Right atrium auricular region (tissue), 2 donors: ENCODE measurements at places on chromosomes 12 and 14. TPM values are rescaled to one million over a fixed set of nuclear protein-coding genes. Genes with fewer than 3 reads are reported as not detected.

Gene SLC22A17
- total RNA-seq = 47.0 TPM

DNA sequence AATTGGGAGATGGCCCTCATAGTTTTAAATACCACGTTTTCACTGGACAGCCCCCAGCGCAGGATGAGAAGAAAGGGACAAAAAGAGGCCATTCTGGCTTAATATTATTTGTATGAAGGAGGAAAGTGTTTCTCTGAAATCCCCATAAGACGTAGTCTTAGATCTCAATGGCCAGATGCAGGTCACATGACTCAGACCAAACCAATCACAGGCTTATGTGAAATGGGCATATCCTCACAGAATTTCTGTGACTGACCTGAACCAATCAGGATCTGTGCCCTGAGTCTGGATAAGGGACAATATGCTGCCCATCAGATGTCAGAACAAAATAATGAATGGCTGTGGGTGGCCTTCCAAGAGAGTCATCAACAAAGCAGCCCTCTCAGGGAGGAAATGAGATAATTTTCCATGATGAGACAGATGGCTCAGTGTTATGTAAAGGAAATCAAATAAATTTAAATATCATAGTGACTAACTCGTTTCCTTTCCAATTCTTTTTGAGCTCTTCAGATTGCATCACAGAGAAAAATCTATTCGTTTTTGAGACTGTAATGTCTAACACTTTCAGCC is 1009.5 kb upstream of the TMEM132C start:
- H3K36me3 ChIP-seq = no peaks in the 10 kb centered on the region
- H3K4me1 ChIP-seq = no peaks in the 10 kb centered on the region
- H3K27ac ChIP-seq = no peak overlapping the region

Gene CLEC4C
- not detected for total RNA-seq

Gene TRIM9
- total RNA-seq = 1.3 TPM

DNA sequence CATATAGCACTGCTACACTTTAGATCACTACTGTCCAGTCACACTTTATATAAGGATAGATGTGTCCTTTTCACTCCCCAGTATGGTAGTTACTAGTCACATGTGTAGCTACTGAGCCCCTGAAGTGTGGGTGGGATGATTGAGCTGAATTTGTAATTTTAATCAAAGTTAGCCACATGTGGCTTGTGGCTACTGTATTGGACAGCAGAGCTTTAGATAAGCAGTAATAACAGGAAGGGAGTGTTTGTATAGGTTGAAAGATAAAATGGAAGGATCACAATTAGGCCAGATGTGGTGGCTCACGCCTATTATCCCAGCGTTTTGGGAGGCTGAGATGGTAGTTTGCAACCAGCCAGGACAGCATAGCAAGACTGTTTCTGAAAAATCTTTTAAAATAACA is 23.5 kb downstream of the NAA30 start:
- no peaks in the 10 kb centered on the region for H3K4me1 ChIP-seq
- H3K27ac ChIP-seq = no peak overlapping the region
- no peak overlapping the region for H3K4me3 ChIP-seq
- no peaks in the 10 kb centered on the region for H3K36me3 ChIP-seq
- no peak for DNase-seq

GRCh38 chr14:55084401-55085059 is 33.1 kb downstream of the MAPK1IP1L start:
- no peaks in the 10 kb centered on the region for H3K4me1 ChIP-seq
- H3K4me3 ChIP-seq = no peak overlapping the region
- DNase-seq = no peak
- H3K36me3 ChIP-seq = no peaks in the 10 kb centered on the region
- H3K27me3 ChIP-seq = no peaks in the 10 kb centered on the region

- H3K27ac ChIP-seq = peak overlapping the region; percentile 81
- peaks cover 37% of the 10 kb centered on the region for H3K4me1 ChIP-seq
- H3K27me3 ChIP-seq = no peaks in the 10 kb centered on the region
- DNase-seq = no peak
Measured at GRCh38 chr14:72793156-72793939, 100.6 kb downstream of the DPF3 start.

DNA sequence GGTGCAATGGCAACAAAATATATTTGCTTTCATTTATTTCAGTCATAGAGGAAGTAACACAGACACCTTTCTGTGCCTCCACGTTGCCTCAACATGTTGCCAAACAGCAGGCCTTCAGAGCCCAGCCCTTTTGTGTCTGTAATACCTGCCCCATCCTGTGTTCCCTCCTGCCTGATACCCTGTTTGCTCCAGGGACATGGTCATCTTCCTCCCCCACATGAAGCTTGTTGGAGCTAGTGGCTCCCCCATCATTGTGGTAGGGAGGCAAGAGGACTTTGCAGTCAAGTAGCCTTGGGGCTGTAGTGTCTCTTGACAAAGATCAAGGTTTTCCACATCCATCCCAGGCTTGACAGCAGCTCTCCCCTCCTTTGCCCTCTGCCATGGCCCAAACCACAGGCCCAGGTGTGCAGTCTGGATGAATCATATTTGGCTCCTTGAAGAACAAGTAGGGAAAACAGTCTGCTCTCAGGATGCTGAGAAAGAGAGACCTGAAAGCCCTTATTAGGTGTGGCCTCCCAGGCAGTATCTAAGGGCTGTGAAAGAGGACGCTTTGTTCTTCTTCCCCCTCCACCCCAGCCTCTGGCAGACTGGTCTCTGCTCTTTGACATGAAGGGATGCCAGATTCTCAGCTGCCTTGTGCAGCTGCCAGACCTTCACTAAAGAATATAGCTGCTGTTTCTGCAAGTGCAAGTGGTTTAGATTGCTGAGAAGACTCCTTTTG is 329.0 kb downstream of the C12orf75 start:
- no peak overlapping the region for H3K4me3 ChIP-seq
- no peak for DNase-seq
- peaks cover 29% of the 10 kb centered on the region for H3K4me1 ChIP-seq
- H3K27ac ChIP-seq = no peak overlapping the region
- no peaks in the 10 kb centered on the region for H3K36me3 ChIP-seq

Gene CSRP2
- 6.4 TPM for total RNA-seq

DNA sequence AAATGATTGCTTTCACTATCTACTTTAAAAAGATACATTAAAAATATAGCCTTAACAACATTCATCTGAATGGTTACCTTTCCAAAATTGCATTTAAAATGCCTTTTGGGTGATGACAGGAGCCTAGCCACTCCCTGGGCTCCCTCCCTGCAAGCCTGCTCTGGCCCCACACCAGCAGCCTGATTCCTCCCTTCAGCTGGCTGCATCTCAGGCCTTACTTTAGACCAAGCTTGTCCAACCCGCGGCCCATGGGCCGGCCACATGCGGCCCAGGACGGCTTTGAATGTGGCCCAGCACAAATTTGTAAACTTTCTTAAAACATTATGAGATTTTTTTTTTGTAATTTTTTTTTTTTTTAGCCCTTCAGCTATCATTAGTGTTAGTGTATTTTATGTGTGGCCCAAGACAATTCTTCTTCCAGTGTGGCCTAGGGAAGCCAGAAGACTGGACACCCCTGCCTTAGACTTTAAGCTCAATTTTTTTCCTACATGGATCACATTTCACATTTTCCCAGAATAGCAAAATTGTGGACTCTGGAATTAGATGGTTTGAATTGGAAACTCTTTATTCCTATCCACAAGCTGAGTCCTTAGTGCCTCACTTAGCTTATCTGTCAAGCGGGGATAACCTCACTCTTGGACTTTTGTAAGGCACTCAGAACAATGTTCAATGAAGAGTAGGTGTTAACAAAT is 124.4 kb downstream of the MYRFL start:
- no peak for DNase-seq
- H3K4me3 ChIP-seq = no peak overlapping the region
- no peak overlapping the region for H3K27ac ChIP-seq
- H3K36me3 ChIP-seq = no peaks in the 10 kb centered on the region
- no peaks in the 10 kb centered on the region for H3K27me3 ChIP-seq

- H3K27me3 ChIP-seq = no peaks in the 10 kb centered on the region
- peaks cover 18% of the 10 kb centered on the region for H3K4me1 ChIP-seq
- H3K36me3 ChIP-seq = no peaks in the 10 kb centered on the region
- H3K4me3 ChIP-seq = no peak overlapping the region
- H3K27ac ChIP-seq = no peak overlapping the region
Measured at GRCh38 chr14:77603654-77604255, 12.7 kb downstream of the SPTLC2 start.

DNA sequence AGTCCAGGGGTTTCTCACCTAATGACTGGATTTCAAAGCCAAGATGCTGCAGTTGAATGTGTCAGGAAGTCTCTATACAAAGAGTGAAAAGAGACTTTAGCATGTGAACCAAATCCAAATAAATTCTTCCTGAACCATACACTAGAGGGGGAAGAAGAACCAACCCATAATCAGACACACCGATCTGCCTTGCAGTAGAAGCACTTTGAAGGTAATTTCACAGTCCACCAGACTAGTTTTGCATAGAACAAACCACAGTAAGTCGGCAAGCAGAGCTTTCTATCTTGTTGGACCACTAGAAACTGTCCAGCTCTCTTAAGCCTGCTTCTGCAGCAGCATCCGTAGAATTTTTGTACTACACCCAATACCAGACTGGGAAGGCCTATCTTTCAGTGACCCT is 39.3 kb downstream of the FIGNL2 start:
- H3K4me1 ChIP-seq = no peaks in the 10 kb centered on the region
- no peaks in the 10 kb centered on the region for H3K27me3 ChIP-seq
- no peak overlapping the region for H3K4me3 ChIP-seq
- H3K36me3 ChIP-seq = no peaks in the 10 kb centered on the region
- DNase-seq = no peak
- no peak overlapping the region for H3K27ac ChIP-seq

Gene HOXC12
- not detected for total RNA-seq

DNA sequence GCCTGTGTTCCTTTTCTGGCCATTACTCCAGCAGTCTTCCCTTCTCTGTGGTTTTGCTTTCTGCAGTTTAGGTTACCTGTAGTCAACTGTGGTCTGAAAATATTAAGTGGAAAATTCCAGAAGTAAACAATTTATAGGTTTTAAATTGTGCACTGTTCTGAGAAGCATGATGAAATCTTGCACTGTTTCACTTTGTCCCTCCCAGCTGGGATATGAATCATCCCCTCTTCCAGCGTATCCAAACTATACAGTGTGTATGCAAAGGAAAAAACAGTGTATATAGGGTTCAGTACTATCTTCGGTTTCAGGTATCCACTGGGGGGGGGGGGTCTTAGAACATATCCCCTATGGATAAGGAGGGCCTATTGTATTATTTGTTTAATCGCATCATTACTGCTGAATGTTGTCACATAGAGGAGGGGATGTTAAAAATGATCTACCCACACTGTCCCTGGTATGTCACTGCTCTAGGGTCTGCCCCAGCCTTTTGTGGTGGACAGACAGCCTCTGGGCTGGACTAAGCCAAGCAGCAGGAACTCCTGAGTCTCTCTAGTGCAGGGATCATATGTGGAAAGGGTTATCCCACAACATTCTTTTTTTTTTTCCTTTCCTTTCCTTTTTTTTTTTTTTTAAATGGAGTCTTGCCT is 109.1 kb upstream of the MAX start:
- no peaks in the 10 kb centered on the region for H3K4me1 ChIP-seq
- DNase-seq = no peak

Gene HOXC4
- total RNA-seq = 0.20 TPM

DNA sequence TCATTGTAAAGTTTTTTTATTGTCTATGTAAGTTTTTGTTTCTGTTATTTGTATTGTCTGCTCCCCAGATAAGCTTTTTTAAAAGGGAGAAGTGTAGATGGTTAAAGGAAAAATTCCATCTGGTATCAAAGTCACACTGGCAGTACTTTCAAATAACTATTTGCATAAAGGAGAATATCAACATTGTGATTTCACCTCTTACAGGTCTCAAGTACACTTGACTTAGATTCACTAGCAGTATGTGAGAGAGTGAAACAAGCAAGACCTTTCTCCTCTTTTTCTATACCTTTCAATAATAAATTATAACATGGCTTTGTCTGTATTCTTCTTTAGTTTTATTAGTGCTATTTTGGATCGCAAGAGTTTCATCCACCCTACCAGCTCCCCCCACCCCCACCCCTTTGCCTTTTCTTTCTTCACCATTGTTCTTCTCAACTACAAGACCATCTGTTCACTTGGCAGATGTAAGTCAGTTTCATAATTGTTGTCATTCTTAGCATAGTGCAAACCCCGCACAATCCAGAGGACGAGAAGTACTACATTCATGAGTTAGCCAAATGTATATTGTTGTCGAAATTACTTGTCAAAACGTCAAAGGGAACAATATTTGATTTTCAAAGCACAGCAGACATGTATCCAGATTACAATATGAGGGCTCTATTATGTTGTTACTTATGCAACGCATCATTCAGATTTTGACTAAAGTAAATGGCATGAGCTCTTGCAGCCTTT is 602.7 kb upstream of the FLRT2 start:
- no peaks in the 10 kb centered on the region for H3K36me3 ChIP-seq
- no peaks in the 10 kb centered on the region for H3K4me1 ChIP-seq
- H3K4me3 ChIP-seq = no peak overlapping the region
- H3K27me3 ChIP-seq = no peaks in the 10 kb centered on the region

DNA sequence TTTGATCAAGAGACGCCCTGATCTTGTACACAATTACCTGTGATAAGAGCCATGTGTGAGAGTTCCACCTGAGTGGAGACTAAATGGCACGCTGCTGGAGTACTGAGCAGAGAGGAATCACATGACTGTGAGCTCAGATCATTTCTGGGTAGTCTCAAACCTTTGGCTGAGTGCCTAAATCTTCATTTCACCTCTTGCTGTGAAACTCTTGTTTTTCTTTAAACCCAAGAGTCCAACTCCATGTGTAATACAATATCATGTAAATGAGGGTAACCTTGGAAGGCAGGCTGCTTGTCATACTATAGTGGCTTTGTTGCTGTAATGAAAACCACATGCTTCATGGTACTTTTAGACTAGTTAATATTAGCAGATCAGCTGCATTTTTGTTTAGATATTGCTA is 156.9 kb downstream of the CAND1 start:
- no peaks in the 10 kb centered on the region for H3K27me3 ChIP-seq
- DNase-seq = no peak
- H3K27ac ChIP-seq = no peak overlapping the region
- no peaks in the 10 kb centered on the region for H3K36me3 ChIP-seq
